Spinal cord (tissue), 10 donors: ENCODE measurements at places on chromosomes 7 and 10. TPM values are rescaled to one million over a fixed set of nuclear protein-coding genes. Genes with fewer than 3 reads are reported as not detected.

SPDYE2B gene
- polyA plus RNA-seq = 0.54 TPM

SEMA4G gene
- 67.0 TPM for polyA plus RNA-seq

SPDYE11 gene
- polyA plus RNA-seq = 1.6 TPM

PUS7 gene
- polyA plus RNA-seq = 8.0 TPM

IFRD1 gene
- 61.0 TPM for polyA plus RNA-seq

SFMBT2 gene
- 15.8 TPM for polyA plus RNA-seq

PTPN20 gene
- 13.2 TPM for polyA plus RNA-seq

SUV39H2 gene
- 14.4 TPM for polyA plus RNA-seq

RADIL gene
- polyA plus RNA-seq = 18.9 TPM
